Left renal cortex interstitium (tissue), 4 donors: ENCODE measurements at places on chromosomes 4 and X. TPM values are rescaled to one million over a fixed set of nuclear protein-coding genes. Genes with fewer than 3 reads are reported as not detected.

The TADA2B gene
- 20.6 TPM for polyA plus RNA-seq

The DCAF8L1 gene
- not detected for polyA plus RNA-seq

The DMP1 gene
- polyA plus RNA-seq = not detected

The BRS3 gene
- 0.08 TPM for polyA plus RNA-seq

The RAB9B gene
- polyA plus RNA-seq = 2.5 TPM

The PPARGC1A gene
- 30.8 TPM for polyA plus RNA-seq

The CYBB gene
- 7.1 TPM for polyA plus RNA-seq

The GABRG1 gene
- 0.14 TPM for polyA plus RNA-seq

The NDNF gene
- polyA plus RNA-seq = 72.5 TPM

The CENPI gene
- 8.2 TPM for polyA plus RNA-seq

The SMPX gene
- polyA plus RNA-seq = 0.57 TPM

The ODAPH gene
- polyA plus RNA-seq = not detected

The MAB21L2 gene
- not detected for polyA plus RNA-seq

The DDX3X gene
- 195 TPM for polyA plus RNA-seq

The PAGE4 gene
- 1.4 TPM for polyA plus RNA-seq

The CFI gene
- polyA plus RNA-seq = 72.3 TPM

The JCHAIN gene
- 1.0 TPM for polyA plus RNA-seq

The NLGN4X gene
- 15.5 TPM for polyA plus RNA-seq

The SMIM10L2A gene
- polyA plus RNA-seq = 11.2 TPM

The SLC39A8 gene
- polyA plus RNA-seq = 22.1 TPM

The TECRL gene
- not detected for polyA plus RNA-seq

The BST1 gene
- polyA plus RNA-seq = 11.7 TPM

The SLC9A7 gene
- 4.8 TPM for polyA plus RNA-seq

The NIPAL1 gene
- polyA plus RNA-seq = 8.8 TPM

The PNMA3 gene
- 36.8 TPM for polyA plus RNA-seq

The SPANXN3 gene
- not detected for polyA plus RNA-seq

The NXF2 gene
- not detected for polyA plus RNA-seq

The FAM156B gene
- 20.0 TPM for polyA plus RNA-seq

The ZNF630 gene
- polyA plus RNA-seq = 4.6 TPM

The TLR2 gene
- polyA plus RNA-seq = 6.9 TPM

The MXRA5 gene
- 8.7 TPM for polyA plus RNA-seq

The HTN1 gene
- polyA plus RNA-seq = 0.03 TPM

The CT55 gene
- polyA plus RNA-seq = 0.13 TPM

The ADAM29 gene
- polyA plus RNA-seq = 0.06 TPM

The SYTL4 gene
- polyA plus RNA-seq = 23.7 TPM
